ENCODE measurements at places on chromosomes 16 and 17.

- no peak for DNase-seq
Measured at GRCh38 chr17:9028988-9029570, 7.8 kb downstream of the NTN1 start.

DNA sequence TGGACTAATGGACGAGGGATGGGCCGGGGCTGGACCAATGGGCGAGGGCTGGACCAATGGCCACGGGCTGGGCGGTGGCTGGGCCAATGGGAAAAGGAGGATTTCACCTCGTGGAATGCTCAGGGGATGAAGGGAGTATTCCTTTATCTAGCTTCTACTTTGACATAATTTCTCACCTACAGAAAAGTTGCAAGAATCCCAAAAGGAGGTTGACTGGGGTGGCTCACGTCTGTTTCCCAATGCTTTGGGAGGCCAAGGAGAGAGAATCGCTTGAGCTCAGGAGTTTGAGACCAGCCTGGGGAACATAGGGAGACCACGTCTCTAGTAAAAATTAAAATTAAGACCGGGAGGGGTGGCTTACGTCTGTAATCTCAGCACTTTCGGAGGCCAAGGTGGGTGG, 5.7 kb upstream of the FLYWCH1 start:
- DNase-seq = no peak

DNA sequence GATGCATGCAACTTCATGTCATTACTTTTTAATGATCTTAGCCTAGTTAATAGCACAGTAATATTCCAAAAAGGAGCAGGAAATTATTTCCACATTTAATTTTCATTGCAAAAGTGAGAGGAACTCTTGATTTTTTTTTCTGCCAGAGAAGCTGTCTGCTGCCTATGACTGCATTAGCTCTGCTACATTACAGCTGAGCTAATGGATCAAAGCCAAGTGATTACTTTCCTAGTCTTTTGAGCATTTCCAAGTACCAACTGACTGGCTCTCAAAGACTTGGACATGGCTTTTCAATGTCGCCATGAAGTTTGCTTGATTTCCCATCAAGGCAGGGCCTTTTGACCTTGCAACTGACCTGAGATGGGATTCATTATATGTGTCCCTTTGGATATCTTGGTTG, 356.6 kb upstream of the XYLT1 start:
- no peak for DNase-seq

GRCh38 chr17:50174444-50174843, 8.6 kb downstream of the SGCA start:
- DNase-seq = no peak

- no peak for DNase-seq
Measured at GRCh38 chr17:82503094-82503727, 16.3 kb upstream of the FOXK2 start.

- DNase-seq = no peak
Measured at GRCh38 chr17:15377200-15377599, 35.8 kb upstream of the TEKT3 start.

DNA sequence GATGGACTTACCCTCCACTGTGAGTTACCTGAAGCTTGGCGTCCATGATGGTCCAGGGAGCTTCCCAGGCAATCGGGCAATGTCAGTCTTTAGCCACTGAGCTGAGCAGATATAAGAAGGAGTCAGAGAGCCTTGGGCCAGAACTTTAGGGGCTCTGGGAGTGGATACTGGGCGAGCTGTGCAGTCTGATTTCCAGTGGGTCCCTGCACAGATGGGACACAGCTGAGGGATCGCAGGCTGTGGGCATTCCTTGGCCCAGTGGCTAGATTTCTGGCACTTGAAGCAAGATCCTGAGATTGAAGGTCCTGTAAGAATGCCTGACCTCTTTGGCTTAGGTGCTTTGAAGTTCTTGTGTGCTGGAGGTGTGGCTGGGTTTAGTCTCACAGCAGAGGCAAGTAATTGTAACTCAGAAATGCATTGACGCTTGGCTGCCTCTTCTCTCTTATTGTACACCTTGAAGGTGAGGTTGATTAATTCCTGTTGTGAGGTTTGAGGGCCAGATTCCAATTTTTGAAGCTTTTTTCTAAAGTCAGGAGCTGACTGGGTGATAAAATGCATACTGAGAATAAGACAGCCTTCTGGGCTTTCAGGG, 2283.8 kb downstream of the TP53TG3F start:
- no peak for DNase-seq

DNA sequence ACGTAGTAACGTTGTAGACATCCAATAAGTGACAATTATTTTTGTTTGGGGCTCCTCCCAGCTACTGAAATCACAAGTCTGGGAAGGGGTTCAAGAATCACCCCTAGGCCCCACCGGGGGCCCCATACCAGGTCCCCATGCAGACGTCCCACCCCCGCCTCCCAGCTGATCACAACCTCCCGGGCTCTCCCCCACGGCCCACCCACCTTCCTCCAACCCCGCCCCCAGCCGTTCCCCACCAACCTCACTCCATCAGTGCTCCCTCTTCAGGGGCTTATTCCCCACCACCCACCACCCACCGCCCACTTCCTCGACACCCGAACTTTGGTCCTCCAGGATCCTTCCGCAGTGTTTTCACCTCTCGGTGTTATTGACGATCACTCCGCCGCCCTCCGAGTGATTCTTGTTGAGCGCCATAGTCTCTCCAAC, 240 bp downstream of the WBP2 start:
- no peak for DNase-seq

GRCh38 chr17:40086150-40087044, 14.0 kb downstream of the NR1D1 start:
- DNase-seq = no peak

DNA sequence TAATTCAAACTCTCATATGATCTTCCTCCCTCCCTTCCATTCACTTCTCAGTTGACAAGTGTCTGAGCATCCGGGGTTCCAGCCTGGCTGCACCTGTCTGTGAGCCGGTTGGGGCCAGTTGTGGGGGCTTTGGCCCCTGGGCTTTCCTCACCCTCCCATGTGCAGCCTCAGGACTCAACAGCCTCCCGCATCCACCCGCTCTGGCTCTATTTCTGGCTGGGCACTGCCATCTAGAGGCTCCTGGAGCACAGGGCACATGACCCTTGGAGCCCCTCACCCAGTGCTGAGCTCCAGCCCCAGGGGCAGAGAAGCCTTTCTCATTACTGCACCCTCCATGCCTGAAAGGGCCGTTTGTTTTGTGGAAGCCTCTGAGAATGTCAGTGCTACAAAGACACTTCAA, 43.3 kb downstream of the HAPSTR1 start:
- no peak for DNase-seq

GRCh38 chr17:21239680-21240368, 13.4 kb downstream of the NATD1 start:
- DNase-seq = no peak

- DNase-seq = no peak
Measured at GRCh38 chr16:3645108-3645503, 9.4 kb upstream of the DNASE1 start.

- no peak for DNase-seq
Measured at GRCh38 chr16:57809276-57810196, 7.2 kb upstream of the KIFC3 start.

- no peak for DNase-seq
Measured at GRCh38 chr17:19369846-19370492, 7.4 kb upstream of the B9D1 start.

DNA sequence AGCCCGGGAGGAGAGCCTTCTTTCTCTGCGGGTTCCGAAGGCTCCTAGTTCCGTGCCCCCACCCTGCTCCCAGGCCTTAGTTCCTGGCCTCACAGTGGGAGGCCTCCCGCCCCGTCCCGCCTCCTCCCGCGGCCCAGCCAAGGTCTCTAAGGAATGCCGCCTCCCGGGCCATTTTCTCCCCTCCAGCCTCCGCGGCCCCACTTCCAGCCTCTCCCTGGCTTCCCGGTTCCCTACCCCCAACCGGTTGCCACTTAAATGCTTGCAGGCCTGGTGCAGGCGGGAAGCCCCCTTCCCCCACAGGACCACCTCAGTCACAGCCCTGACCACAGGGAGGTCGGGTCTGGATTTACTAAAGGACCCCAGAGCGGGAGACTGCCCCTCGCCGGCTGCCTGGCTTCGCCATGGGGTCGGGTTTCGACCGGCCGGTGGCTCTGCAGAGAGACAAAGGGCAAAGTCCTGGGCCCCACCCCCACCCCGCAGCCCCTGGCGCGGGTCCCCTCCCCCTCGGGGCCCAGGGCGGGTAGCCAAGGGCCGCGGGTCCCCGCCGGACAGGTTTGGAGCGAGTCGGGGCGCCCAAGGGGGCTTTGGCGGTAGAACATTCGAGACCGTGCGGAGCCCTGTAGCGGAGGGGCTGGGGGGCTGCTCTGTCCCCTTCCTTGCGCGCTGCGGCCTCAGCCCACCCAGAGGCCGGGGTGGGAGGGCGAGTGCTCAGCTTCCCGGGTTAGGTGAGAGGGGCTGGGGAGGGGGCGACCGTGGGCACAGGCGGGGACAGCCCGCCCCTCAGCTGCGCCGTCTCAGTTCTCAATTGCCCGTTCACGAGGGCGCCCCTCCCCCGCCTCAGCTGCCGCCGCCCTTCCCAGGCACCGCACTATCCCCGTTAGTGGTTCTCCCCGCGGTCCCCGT, 16.4 kb downstream of the IGF2BP1 start:
- DNase-seq = no peak

DNA sequence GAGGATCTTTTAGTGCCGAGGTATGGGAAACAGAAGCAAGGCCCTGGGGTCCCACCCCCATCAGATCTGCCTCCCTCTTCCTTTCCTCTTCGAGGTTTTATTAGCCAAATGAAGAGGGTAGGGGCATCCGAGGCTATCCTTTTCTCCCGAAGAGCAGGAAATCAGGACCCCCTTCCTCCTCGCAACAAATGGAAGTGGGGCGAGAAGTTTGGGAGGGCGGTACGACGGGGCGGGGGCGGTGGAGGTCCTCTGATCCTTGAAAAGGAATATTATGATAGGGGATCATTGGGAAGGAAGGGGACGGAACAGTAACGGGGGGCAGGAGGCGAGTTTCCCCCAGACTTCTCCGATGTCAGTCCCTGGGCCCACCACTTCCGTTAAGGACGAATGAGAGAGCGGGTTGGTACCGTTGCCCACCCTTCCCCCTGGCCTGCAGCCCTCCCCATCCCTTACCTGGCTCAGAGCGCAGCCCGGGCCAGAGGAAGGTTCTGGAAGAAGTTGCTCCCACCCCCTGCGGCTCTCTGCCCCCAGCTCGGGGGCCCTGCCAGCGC, 309 bp downstream of the FOXJ1 start:
- no peak for DNase-seq

DNA sequence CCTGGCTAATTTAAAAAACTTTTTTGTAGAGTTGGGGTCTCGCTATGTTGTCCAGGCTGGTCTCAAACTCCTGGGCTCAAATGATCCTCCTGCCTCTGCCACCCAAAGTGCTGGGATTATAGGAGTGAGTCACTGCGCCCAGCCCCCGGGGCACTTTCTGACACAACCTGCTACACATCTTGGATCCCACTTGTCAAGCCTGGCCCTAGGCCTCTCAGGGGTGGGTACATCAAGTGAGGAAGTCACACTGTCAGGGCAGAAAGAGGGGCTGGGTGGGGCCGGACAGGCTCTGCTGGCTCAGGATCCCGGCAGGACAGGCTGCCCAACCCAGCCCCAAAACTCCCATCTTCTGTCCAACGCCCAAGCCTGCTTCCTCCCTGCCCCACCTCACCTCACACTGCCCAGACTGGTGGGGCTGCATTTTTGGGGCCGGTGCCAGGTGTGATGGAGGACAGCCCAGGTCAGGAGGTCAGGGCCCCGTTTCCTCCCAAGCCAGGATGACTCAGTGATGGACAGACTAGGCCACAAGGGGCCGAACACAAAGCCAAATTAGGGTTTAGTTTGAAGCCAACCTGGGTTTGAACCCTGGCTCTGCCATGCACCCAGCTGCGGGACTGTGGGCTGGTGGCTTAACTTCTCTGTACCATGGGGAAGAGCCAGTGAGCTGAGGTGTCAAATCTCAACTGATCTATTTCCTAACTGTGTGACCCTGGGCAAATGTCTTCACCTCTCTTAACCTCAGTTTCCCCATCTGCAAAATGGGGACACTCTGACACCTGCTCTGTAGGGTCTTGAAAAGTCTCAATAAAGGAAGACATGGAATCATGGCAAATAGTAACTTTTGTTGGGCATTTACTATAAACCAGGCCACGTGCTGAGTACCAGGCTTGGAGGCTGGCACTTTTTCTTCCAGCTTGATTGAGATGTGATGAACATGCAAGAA, 8.9 kb upstream of the PPL start:
- no peak for DNase-seq

DNA sequence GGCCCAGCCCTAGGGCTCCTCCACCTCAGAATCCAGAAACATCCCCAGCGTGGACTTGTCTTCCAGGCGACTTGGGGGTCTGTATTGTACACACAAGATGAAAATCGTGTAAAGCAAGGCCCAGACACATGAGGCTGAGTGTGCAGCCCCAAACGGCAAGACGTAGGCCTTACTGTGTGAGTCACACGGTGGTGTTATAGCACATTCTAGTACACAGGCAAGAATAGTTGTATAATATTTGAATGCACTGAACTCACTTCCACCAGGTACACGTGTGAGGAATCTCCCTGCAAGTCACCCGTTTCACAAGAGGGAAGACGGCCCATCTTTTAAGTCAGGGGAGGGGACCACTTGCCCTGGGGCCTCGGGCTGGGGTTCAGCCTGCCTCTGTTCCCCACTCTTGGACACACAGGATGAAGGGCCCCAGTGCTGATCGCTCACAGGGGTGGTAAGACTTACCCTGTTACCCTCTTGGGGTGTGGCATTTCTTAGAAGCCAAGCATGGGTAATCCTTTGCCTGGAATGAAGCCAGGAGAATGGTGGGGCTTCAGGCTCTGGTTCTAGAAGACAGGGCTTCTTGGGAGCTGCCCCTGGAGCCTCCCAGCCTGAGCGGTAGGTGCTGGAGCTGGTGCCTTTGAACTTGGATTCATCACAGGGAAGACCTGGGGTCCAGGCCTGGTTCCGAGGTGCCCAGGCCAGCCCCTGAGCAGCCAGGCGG, 71.3 kb downstream of the SREBF1 start:
- DNase-seq = no peak

DNA sequence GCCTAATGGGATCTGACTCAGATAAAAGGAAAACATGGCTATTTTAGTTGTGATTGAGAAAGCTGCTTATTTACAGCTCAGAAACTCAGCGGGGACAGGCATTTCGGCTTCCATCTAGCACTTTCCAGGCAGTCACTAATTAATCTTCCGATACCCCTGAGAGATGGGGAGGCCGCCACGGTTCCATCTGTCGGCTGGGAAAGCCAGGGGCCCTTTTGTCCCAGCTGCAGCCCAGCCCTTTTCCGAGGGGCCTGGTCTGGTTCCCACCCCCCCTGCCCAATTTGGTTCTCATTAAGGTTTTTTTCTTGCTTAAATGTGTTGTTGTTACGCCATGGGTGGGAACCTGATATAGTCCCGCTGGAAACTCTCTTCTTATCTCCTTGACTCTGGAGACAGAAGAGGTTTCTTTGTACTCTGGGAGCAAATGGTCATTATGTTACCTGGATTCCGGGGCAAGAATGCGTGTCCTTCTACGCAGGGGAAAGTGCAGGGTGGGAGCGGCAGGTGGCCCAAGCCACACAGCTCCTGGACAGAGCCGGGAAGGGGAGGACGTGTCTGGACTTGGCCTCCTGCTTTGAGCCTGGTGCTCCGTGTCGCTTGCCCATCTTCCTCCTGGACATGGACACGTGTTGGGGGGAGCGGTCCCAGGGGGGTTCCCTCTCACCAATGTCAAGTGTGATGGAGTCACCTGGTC, 50.9 kb upstream of the GSE1 start:
- DNase-seq = no peak

GRCh38 chr17:35931794-35932425, 1.3 kb upstream of the RDM1 start:
- DNase-seq = no peak
